ENCODE measurements at places on chromosomes 11 and 22. TPM values are rescaled to one million over a fixed set of nuclear protein-coding genes. Genes with fewer than 3 reads are reported as not detected.

GRCh38 chr11:92670308-92670890 is 299.1 kb upstream of the MTNR1B start:
- no peaks in the 10 kb centered on the region for H3K4me1 ChIP-seq
- no peaks in the 10 kb centered on the region for H3K36me3 ChIP-seq
- no peak for DNase-seq
- no peak overlapping the region for H3K27ac ChIP-seq
- no peaks in the 10 kb centered on the region for H3K27me3 ChIP-seq
- H3K4me3 ChIP-seq = no peak overlapping the region

The MMP27 gene
- not detected for total RNA-seq

The OR56A4 gene
- total RNA-seq = not detected

GRCh38 chr11:12636871-12637410 is 37.3 kb upstream of the TEAD1 start:
- H3K27me3 ChIP-seq = peaks cover 13% of the 10 kb centered on the region
- no peaks in the 10 kb centered on the region for H3K36me3 ChIP-seq
- H3K4me3 ChIP-seq = no peak overlapping the region
- peaks cover 2% of the 10 kb centered on the region for H3K4me1 ChIP-seq
- DNase-seq = no peak

DNA sequence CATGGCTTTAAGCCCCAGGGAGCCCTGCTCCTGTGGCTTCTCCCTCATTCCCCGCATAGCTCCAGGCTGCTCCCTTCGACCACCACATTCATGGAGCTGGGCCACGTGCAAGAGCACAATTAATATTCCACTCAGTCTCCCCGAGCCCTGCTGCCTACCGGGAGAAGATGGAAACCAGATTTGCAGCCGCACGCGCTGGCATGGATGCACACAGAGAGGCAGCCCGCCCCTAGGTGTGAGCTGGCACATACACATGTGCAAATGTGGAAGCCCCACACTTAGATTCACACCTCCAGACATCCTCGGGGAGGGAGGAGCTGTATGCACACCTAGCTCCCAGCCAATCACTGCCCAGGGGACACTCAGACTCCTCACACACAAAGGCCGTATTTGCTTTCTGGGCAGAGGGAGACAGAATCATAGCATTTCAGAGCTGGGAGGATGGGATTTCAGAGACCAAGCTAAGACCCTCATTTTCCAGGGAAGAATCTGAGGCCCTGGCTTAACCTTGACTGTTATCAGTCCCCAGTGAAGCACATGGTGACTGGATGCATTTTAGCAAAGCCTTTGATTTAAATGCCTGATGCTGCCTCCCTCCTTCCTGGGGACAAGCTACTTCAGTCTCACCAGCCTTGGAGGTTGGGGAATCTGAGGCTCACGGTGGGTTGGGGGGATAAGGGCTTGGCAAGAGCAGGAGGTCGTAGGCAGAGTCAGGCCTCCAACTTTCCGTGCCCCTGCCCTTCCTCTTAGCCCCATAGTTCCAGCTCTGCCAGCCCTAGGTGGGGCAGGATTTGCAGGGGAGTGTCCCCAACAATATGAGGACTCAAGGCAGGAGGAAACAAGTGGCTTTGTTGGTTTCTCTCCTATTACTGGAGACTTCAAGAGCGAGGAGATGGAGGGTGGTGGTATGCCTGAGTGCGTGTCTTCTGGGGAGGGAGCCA is 5.3 kb upstream of the CREB3L1 start:
- no peak for DNase-seq
- H3K4me1 ChIP-seq = peaks cover 5% of the 10 kb centered on the region
- H3K36me3 ChIP-seq = no peaks in the 10 kb centered on the region

DNA sequence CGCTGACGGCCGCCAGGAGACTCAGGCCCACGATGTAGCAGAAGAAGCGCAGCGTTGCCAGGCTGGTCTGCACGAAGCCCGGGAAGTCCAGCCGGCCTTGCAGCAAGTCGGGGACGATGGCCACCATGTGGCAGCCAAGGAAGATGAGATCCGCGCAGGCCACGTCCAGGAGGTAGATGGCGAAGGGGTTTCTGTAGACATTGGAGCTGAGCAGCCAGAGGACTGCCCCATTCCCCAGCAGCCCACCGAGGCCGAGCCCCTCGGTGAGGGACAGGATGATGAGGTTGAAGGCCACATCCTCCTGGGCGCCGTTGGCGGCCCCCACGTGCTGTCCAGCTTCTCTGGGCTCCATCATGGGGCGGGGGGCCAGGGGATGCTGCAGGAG is 3.8 kb downstream of the MRGPRE start:
- no peaks in the 10 kb centered on the region for H3K27me3 ChIP-seq
- no peaks in the 10 kb centered on the region for H3K4me1 ChIP-seq
- no peak for DNase-seq
- H3K4me3 ChIP-seq = no peak overlapping the region
- H3K27ac ChIP-seq = no peak overlapping the region

DNA sequence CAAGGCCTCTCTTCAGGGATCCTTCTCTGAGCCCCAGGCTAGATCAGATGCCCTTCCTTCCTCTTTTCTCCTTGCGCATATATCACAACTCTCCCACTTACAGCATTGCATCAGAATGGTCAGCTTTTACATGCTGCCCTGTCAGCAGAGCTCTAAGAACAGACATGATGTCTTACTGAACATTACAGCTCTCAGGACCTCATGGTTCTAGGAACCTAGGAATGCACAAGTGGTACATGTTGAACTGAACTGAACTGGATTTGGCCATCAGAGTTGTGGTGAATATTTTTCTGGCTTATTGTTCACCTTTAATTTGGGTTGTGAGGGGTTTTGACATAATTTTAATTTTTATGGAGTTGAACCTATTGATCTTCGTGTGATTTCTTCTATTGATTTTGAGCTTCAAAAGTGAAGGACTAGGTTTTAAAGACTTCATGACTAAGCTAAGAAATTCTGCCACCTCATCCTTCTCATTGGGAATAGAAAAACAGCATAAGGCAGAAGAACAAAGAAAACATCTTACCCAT is 37.7 kb upstream of the SPON1 start:
- no peaks in the 10 kb centered on the region for H3K36me3 ChIP-seq
- H3K27me3 ChIP-seq = no peaks in the 10 kb centered on the region
- peak overlapping the region; percentile 14 for H3K27ac ChIP-seq
- no peak overlapping the region for H3K4me3 ChIP-seq
- no peak for DNase-seq

GRCh38 chr11:38593649-38594048 is 1995.6 kb upstream of the RAG2 start:
- no peaks in the 10 kb centered on the region for H3K27me3 ChIP-seq
- no peaks in the 10 kb centered on the region for H3K36me3 ChIP-seq
- H3K4me3 ChIP-seq = no peak overlapping the region
- no peak overlapping the region for H3K27ac ChIP-seq

DNA sequence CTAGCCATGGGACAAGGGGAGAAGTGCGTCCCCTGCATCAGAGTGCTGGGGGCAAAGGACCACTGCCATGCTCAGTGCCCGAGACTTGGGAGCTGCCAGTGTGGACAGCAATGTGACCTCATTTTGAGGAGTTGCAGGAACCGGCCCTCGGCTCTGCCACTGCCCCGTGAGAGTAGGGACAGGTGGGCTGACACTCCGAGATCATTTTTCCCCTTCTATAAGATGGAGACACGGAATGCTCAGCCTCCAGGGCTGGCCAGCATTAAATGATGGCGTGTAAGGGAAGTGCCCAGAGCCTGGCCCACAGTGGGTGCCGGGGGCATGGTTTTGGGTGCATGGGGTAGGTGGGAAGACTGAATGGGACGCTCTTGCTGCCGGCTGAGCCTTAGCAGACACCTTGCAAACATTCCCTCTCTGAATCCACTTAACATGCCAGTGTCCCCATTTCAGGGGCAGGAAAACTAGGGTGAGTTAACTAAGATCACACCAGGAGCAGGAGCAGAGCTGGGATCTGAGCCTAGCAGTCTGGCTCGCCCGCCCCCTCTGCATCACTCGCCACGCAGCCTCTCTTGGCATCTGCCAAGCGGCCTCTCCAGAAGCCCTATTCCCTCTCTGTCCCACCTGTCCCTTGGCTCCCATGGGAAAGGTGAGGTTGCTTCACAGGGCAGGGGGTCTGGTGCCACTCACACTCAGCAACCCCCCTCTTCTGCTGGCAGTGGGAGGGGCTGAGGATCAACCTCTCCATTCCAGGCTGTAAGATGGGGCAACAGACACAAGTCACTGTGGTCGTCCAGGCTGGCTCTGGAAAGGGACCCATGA is 13.6 kb downstream of the NPTXR start:
- H3K27me3 ChIP-seq = no peaks in the 10 kb centered on the region
- no peaks in the 10 kb centered on the region for H3K36me3 ChIP-seq
- no peak overlapping the region for H3K4me3 ChIP-seq
- H3K27ac ChIP-seq = no peak overlapping the region
- DNase-seq = no peak
- no peaks in the 10 kb centered on the region for H3K4me1 ChIP-seq

The TRIM48 gene
- not detected for total RNA-seq

GRCh38 chr11:48141475-48142122 is 75.0 kb upstream of the OR4B1 start:
- H3K27ac ChIP-seq = no peak overlapping the region
- H3K36me3 ChIP-seq = peaks cover 30% of the 10 kb centered on the region
- no peaks in the 10 kb centered on the region for H3K27me3 ChIP-seq
- no peak for DNase-seq
- no peaks in the 10 kb centered on the region for H3K4me1 ChIP-seq

GRCh38 chr11:44113572-44113971 is 18.1 kb downstream of the EXT2 start:
- H3K4me1 ChIP-seq = peaks cover 14% of the 10 kb centered on the region
- no peak for DNase-seq
- H3K4me3 ChIP-seq = no peak overlapping the region

DNA sequence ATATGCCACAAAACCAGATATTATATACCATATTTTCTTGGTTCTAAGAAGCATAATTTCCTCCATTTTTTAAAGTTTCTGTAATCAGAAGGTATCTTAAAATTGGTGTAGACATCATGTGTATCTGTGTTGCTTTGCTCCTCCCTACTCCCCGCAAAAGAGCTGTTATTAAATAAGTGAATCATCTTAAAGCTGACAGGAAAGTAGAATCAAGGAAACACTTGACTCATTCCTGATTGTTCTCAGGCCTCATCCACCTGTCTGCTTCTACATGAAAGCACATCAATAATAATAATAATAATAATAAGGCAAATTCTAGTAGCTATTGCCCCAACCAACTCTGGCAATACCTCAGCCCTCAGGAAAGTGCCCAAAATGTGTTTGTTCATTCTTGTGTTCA is 26.2 kb upstream of the GUCY1A2 start:
- H3K36me3 ChIP-seq = no peaks in the 10 kb centered on the region
- H3K4me1 ChIP-seq = no peaks in the 10 kb centered on the region
- H3K4me3 ChIP-seq = no peak overlapping the region

GRCh38 chr11:75100314-75100713 is 3.6 kb upstream of the OR2AT4 start:
- H3K27ac ChIP-seq = no peak overlapping the region
- H3K36me3 ChIP-seq = no peaks in the 10 kb centered on the region
- peaks cover 41% of the 10 kb centered on the region for H3K27me3 ChIP-seq
- peak; percentile 61 for DNase-seq

DNA sequence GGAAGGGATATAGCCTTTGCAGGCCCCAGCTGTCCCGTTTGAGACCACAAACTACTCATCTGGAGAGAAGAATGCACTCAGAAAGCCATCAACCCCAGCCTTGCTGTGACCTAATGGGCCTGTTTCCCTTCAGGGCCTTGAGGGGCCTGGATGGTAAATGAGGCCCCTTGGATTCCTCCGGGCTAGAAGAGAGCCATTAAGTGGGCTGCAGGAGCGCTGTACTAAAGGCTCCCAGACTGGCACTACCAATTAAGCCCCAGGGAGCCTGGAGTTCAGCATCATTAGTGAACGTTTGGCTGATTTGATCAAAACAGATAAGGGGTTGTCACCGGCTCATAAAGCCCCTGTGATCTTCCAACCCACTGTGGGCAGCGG is 23.0 kb downstream of the CD5 start:
- H3K36me3 ChIP-seq = peaks cover 70% of the 10 kb centered on the region
- no peak overlapping the region for H3K4me3 ChIP-seq
- DNase-seq = no peak
- H3K4me1 ChIP-seq = peaks cover 38% of the 10 kb centered on the region
- no peaks in the 10 kb centered on the region for H3K27me3 ChIP-seq

DNA sequence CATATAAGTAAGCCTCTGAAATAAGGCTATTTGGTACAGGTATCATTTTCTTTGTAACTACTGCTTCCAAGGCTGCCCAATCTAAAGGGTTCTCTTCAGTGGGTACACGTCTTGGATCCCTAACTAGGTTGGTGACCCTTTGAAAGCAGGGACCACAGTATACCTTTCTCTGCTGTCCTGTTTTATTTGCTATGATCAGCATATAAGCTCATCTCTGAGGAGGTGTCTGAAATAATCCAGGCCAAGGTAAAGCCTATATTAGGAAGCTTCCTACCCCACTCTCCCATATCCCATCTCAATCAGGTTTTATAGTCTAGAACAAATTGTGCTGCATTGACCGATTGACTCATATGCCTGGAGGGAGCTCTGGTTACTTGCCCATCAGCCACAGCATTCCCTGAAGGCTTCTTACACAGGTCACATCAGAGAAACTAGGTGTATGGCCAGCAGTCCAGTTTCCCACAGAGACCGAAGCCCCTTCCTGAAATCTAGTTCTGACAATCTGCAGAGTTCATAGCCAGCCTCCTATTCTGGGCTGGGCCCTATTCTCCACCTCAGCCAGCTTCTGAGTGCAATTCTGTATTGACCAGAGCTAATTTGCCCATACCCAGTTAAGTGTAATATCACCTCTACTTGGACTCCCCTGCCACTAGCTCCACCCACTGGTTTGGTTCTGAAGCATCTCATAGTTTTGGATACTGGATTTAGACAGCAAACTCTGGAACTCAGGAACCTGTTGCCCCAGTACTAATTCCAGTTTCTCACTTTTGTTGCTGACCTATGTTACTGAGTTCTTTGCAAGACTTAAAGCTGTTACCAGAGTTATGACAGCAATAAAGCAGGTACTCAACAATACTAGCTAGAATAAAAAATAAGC is 62.1 kb upstream of the ARHGAP20 start:
- H3K4me3 ChIP-seq = no peak overlapping the region
- no peaks in the 10 kb centered on the region for H3K36me3 ChIP-seq
- peaks cover 1% of the 10 kb centered on the region for H3K27me3 ChIP-seq
- DNase-seq = no peak
- H3K4me1 ChIP-seq = peaks cover under 1% of the 10 kb centered on the region

The PHETA2 gene
- total RNA-seq = 0.97 TPM

The CHCHD10 gene
- total RNA-seq = 197 TPM

DNA sequence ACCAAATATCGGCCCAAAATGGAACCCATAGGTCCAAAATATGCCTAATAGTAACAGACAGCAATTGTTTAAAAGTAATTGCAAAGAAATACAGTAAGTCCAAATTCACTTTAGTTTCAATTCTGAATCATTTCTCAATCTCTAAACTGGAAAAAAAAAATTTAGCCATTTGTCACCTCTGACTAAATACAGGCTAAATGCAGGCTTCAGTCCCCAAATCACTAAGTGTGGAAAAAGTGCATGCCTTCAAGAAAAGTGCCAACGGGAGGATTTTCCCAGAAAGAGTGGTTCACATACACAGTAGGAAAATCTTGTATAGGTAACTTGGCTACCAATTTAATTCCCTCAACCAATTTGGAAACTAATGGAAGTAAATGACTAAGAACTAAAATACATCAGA is 35.7 kb downstream of the SIK3 start:
- peak overlapping the region; percentile 90 for H3K27ac ChIP-seq
- peaks cover 3% of the 10 kb centered on the region for H3K36me3 ChIP-seq
- DNase-seq = peak; percentile 21
- peak overlapping the region; percentile 4 for H3K4me3 ChIP-seq
- H3K4me1 ChIP-seq = peaks cover 76% of the 10 kb centered on the region
- no peaks in the 10 kb centered on the region for H3K27me3 ChIP-seq

The TM7SF2 gene
- total RNA-seq = 12.4 TPM

The TSPAN32 gene
- total RNA-seq = 3.1 TPM
